ENCODE measurements at places on chromosomes 3 and 15.

DNA sequence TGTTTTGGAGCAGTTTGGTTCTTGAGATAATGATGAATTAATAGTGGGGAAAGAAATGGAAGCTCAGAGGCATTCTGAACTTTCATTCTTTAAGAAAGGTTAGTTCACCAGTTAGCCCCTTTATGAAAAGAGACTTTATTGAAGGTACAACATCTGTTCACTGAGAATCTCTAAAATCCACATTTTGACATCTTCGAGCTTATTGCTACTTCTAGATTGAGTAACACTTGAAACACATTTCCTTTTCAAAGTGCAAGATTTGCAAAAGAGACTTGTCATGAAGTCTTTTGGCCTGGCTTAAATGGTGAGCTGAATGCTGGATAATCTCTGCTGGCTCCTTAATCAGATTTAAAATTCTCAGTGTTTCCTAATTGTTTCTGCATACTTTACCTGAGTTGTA, 42.3 kb downstream of the RAB8B start:
- no peak for DNase-seq

DNA sequence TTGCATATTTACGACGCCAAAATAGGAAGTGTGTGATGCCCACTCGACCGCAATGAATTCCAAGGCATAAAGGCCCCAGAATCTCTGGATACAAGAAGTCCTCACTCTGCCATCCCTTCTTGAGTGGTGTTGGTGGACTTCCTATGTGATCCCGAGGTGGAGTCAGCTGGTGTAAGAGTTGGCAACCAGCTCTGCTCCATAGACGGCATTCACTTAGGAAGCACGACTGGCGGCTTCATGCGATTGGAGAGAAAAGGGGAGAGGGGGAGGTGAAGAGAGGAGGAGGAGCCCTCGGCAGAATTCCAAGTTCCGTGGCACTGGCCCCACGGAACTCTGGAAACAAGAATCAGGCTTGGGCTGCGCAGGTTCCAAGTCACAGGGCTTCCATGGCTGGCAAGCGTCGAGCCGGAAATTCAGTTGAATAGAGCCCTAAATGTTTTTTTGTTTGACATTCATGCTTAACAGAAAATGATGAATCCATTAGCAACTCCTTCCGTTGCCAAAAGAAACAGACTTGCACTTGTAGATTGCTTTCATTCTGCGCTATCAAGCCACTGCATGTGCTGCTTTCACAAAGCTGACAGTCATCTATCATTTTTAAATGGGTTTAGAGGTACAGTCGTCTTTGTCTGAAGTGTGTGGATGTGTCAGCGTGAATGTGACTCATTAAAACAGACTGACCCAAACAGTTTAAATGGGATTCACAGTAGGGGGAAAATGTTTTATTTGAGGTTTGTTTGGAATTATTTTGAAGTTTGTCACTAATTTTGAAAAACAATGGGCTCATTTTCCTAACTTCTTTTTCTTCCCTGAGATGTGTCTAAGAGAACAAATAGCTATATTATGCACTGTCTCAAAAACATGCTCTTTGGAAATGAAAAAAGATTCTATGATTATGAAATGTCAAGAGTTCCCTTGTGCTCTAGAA, 428.3 kb upstream of the ATP11B start:
- no peak for DNase-seq

DNA sequence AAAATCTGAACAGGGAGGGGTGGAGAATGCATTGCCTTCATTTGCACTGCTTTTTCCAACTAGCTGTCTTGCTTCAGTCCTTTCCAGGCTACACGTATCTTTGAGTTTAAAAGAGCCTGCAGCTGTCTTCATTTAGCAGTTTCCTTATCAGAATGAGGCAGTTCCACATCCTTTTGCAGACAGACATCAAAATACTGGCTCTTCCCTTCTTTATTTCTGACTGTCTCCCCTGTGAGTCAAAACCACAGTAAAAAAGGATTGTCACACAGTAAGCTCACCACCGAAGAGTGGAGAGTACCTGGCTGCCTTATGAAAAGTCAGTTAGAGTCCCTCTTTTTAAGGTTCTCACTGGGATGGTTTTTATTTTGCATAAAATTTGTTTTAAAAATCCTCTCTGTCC, 205.5 kb upstream of the CD96 start:
- no peak for DNase-seq

- DNase-seq, result no peak
Observed at GRCh38 chr15:94259863-94260262, 28.5 kb downstream of the MCTP2 start.

- no peak for DNase-seq
Observed at GRCh38 chr3:123027292-123028232, at the start of gene SEMA5B. SEMA5B (minus strand) TSS chr3:123027763; CDS start chr3:122961263, 66,500 bp downstream.

- no peak for DNase-seq
Observed at GRCh38 chr15:29410338-29410737, 140.7 kb upstream of the NSMCE3 start.

- DNase-seq, result no peak
Observed at GRCh38 chr3:46375814-46376213, 5.1 kb downstream of the CCR5 start.

DNA sequence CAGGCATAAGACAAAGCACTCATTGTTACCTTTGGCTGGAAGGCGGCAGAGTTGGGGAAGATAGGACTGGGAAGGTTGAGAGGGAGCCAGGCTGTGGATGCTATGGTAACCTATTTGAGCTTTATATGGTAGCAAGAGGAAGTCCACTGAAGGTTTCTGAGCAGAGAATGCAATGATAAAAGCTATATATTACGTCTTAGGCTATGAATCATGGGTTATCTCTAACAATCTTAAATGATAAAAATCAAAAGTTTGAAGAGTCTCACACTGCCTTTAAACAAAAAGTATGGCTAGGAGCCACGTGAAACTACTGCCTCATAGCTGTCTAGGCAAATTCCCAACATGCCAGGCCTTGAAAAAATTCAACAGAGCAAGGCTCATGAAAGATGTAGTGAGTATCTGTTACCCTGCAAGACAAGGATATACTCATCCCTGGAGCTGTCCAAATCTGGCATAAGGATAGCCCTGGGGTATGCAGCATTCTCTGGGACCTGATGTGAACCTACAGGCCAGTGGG, 4.1 kb downstream of the P3H2 start:
- DNase-seq, result no peak

- DNase-seq, result no peak
Observed at GRCh38 chr15:64138331-64138941, 13.1 kb upstream of the SNX22 start.

- no peak for DNase-seq
Observed at GRCh38 chr15:63729115-63729884, 104.4 kb downstream of the HERC1 start.

DNA sequence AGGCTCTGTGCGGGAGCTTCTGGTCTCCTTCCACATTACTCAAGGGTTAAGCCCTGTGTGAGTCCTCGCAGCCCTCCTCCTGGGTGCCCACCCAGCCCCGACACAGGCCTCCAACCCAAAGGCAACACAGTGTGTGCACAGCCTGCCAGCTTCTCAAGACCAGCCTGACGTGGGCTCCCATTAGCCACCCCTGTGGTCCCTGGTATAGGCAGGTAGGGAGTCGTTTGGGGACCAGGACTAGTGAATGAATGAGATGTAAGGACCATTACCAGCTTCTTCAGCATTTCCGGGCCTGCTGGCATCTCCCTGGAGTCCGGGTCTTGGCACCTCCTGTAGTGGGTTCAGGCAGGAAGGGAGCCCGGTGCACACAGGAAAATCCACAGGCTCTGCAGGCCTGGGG, 20.2 kb upstream of the PLXNA1 start:
- no peak for DNase-seq

DNA sequence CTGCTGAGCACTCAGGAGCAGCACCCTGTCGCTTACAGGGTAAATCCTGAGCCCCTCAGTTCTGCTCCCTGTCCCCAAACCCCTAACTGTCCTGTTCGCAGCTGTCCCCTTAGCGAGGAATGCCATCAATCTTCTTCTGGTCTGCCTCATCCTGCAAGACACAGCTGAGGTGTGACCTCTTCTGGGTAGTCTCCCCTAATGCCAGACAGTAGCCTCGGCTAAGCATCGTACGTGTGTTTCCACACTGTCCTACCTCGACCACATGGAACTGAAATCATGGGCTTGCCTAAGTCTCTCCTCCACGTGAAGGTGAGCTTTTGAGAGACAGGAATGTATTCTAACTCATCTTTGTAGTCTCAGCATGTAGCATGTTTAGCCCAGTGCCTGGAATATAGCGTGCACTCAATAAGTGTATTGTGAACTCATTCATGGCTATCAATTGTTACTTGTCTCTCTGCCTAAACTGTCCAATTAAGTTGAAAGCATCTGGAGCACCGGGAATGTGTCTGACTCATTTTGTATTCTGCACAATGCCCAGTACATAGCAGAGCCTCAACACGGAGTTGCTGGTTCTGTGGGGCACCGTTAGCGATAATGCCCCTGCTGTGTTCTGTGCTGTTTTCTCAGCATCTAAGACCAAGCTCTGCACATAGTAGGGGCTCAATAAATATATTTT, 90.2 kb downstream of the HES1 start:
- DNase-seq, result no peak

DNA sequence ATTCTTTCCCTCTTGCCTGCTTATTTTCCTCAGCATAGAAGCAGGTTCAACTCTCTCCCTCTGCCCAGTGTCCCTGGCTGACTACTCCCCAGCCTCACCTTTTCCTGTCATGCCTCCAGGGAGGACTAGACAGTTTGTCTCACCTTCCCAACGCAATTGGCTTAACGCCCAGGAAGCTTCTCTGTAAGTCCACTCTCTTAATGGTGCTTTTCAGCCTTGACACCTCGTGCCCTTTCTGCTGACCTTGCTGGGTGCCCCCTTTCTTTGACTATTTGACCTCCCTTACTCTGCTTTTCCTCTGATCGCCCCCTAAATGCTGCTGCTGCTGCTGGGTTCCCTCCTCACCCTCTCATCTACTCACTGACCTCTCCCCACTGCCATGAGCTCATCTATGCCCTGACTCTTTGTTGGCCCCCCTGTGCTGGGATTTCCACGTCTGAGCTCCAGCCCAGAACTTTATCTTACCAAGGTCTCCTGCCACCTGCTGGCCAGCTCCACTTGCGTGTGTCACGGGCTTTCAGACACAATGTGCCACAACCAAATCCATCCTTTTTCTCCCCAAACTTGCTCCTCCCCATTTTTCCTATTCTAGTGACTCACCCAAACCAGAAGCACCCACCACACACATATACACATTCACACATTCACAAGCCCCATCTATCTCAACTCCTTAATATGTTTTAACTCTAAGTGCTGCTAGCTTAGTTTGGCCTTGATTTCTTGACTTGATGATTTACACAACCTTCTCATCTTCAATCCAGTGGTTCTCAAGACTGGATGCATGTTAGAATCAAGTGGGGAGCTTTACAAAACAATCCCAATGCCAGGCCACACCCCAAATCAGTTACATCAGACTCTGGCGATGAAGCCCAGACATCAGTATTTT, 16.6 kb downstream of the EPB42 start:
- DNase-seq, result no peak

GRCh38 chr3:119428538-119428937, 34.9 kb downstream of the TMEM39A start:
- no peak for DNase-seq

- no peak for DNase-seq
Observed at GRCh38 chr3:24464389-24464788, 30.3 kb downstream of the THRB start.

DNA sequence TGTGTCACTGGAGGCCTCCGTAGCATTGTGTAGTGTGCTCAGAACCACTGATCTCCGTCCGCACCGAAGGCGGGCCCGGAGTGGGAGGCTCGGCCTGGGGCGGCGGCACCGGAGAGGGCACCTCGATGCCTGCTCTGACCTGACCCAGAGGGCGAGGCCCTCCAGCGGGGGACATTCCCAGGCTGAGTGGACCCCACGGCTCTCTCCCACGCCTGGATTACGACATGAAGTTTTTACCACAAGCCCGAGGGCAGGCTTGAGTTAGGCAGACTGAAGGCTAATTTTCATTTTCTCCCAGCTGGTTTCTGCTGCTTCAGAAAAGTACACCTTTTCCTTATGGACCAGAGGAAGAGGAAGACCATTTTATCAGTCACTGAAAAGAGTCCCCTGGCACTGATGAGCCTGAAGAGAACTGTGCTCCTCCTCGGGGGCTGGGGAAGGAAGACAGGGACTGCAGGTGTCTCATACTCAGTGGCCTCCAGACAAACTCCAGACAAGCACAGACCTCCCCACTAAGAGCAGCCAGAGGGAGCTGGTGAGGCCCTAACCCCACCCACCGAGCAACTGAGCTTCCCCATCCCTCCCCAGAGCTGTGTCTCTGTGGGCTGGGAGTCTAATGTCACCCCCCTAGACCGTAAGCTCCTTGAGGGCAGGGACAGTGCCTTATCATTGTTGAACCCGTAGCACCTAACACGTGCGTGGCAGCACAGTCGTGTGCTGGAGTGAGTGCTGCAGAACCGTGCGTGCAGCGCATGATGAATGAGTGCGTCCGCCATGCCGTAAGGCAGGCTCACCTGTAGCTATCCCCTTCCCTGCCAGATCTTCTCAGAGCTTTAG, 74.5 kb upstream of the BLM start:
- DNase-seq, result no peak

DNA sequence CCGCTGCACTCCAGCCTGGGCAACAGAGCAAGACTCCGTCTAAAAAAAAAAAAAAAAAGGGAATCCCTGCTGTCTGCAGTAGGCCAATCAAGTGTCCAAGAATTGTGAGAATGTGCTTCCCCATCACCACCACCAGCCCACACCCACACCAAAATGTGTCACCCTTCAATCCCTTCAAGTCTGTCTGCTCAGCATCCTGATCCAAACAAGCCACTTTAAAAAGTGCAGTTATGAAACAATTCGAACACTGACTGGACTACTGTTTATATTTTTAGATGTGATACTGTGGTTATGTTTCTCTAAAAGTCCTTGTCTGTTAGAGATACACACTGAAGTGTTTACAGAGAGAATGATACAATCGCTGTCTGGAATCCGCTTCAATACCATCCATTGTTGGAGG, 78.1 kb upstream of the CGNL1 start:
- DNase-seq, result no peak

DNA sequence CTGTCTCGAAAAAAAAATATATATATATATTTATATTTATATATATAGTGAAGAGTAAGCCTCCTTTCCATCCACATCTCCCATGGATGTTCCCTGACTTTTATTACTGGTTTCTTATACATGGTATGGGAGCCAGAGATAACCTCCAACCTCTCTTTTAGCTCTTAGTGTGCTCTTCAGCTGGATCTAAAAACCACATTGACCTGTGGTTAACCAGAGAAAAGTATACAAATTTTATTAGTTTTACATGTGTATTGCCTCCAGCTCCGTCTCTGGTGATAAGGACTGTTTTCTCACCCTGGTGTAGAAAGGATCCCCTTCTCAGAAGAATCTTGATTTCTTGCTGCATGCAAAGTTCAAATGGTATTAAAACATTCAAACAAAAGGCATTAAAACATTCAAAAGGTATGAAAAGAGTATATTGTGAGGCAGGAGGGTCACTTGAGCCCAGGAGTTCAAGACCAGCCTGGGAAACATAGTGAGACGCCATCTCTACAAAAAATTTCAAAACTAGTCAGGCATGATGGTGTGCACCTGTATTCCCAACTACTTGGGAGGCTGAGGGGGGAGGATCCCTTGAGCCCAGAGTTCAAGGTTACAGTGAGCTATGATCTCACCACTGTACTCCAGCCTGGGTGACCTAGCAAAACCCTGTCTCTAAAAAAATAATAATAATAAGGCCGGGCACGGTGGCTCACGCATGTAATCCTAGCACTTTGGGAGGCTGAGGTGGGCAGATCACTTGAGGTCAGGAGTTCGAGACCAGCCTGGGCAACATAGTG, 13.5 kb upstream of the TTBK2 start:
- DNase-seq, result no peak

All from activated CD8-positive, alpha-beta memory T cell treated with anti-CD3 and anti-CD28 coated beads for 1 hour (primary cell).